ENCODE measurements at places on chromosomes 5 and 9.

- DNase-seq: no peak
These were observed 79.6 kb downstream of the ADAMTS2 start for GRCh38 chr5:179265514-179266290.

GRCh38 chr9:35923927-35924763 is 14.9 kb downstream of the SPAAR start:
- no peak for DNase-seq

DNA sequence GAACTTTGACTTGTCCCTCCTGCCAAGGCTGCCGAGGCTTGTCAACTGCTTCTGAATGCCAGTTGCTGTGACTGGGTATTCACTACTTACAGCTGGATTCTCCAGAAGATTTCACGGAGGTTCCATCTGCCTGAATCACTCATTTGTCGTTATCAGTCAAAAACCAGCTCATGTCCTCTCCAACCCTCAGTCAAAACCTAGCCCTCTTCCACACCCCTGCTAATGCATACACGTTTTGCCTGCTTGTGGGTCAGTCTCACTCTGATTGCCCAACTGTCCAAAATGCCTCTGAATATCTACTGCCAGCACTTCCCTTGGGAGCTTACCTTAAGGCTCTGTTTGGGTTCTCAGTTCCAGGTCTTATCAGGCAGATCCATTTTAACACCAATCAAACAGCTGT is 238.6 kb upstream of the TMEM161B start:
- no peak for DNase-seq

GRCh38 chr9:28624771-28625170 is 1051.5 kb upstream of the C9orf72 start:
- no peak for DNase-seq

- DNase-seq: no peak
These were observed 18.1 kb downstream of the ANKRD33B start for GRCh38 chr5:10581867-10582511.

GRCh38 chr9:76717613-76718012 is 46.6 kb upstream of the PCA3 start:
- DNase-seq: peak; percentile 53

Measured in DMS153 (cell line).